Stimulated activated CD8-positive, alpha-beta memory T cell treated with anti-CD3 and anti-CD28 coated beads, Interleukin-15, amount 100 ng/mL, for 1 hour (primary cell): ENCODE measurements at places on chromosomes 13 and 19.
A peak's percentile ranks its signal among the peaks of the same experiment; 100 is the strongest.

DNA sequence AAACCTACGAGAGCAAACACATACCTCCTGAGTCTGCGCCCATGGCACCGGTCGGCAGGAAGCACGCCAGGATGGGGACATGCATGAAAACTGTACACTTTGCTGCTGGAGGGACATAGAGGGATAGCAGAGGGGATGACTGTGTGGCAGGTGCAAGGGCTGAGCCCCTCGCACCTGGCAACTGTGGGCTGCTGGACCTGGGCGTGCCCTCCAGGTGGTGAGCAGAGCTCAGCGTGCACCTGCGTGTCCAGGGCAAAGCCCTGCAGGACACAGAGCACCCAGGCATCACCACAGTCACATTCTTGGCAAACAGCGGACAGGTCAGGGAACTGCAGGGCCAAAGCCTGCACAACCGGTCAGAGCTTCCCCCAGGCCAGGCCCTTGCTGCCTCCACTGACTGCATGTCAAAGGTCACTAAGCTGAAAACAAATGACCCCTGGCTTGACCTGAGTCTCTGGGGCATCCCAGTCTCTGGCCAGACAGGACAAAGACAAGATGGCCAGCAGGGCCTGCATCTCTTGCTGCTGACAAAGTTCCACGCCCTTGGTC, 9.0 kb upstream of the ISYNA1 start:
- DNase-seq: no peak

GRCh38 chr19:4246767-4247593, at the start of gene YJU2:
Gene YJU2, plus strand, starts transcription at chr19:4247080. Its CDS starts 67 bp downstream, at chr19:4247147.
- DNase-seq: peak; percentile 97

DNA sequence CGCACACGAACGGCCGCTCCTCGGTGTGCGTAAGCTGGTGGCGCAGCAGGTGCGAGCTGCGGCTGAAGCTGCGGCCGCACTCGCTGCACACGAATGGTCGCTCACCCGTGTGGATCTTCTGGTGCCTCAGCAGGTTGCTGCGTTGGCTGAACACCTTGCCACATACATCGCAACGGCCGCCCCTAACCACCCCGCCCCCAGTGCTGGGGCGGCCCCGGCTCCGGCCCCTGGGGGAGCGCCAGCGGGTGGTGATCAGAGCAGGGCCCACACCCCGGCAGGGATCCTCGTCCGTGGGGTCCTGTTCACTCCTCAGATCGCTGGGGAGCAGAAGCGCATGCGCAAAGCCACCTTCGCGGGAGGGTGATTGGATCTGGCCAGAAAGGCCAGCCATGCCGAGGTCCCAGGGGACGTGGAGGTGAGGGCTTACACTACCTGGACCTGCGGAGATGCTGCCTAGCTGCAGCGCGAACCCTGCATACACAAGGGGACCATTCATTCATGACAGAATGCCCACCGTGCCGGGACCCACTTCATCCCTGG, 4.7 kb upstream of the UBE2M start:
- no peak for DNase-seq

DNA sequence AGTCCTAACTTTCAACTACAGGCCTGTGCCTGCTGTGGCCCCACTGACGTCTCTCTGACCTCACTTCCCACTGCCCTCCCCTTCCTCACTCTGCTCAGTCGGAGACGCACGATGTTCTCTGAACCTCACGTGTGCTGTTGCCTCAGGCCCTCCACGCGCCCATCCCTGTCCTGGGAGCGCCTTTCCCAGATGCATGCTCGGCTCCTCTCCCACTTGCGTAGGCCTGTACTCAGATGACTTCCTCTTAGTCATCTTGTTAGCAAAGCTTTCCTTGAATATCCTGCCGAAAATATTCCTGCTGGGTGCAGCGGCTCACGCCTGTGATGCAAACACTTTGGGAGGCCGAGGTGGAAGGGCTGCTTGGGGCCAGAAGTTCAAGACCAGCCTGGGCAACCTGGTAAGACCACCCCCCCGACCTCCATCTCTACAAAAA, 9.3 kb upstream of the SYT5 start:
- DNase-seq: no peak
